ENCODE measurements at places on chromosomes 7 and 10.

GRCh38 chr10:71274901-71275796 lies 43.9 kb upstream of the SLC29A3 start:
- no peak for DNase-seq

- no peak for DNase-seq
Measured at GRCh38 chr10:109103278-109103677, 820.0 kb downstream of the XPNPEP1 start.

- peak; percentile 11 for DNase-seq
Measured at GRCh38 chr10:27153845-27154193, 365 bp downstream of the YME1L1 start.

- DNase-seq = no peak
Measured at GRCh38 chr10:129365767-129366402, 101.2 kb upstream of the MGMT start.

DNA sequence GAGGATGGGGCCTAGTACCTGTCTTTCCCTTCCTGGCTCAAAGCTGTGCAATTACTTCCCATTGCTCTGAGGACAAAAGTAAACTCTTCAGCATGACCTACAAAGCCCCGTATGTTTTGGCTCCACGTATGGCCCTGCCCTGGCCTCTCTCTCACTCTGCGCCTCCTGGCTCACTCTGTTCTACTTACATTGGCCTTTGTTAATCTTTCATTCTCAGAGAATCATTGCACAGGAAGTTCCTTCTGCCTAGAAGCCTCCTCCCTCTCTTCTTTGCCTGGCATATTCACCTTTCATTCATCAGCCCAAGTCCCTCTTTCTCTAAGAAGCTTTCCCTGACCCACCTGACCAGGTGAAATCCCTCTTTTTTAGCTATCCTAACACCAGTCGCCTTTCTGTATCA lies 23.9 kb downstream of the LIPM start:
- no peak for DNase-seq

DNA sequence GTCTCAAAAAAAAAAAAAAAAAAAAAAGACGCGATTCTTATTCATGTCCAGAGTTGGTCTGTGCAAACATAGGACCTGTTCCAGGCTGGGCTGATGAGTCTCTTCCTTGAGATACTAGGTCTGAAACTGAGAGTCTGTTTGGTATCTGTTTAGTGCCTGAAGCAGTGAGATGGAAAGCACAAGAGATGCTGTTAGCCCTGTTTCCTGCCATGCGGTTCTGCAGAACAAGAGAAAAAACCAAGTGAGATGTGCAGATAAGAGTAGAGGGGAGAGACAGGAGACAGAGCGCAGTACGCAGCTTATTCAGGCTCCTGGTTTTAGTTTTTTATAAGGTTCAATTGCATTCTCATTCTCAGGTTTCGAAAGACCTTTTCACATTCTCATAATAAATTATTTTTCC lies 85.8 kb upstream of the PRKCQ start:
- no peak for DNase-seq

DNA sequence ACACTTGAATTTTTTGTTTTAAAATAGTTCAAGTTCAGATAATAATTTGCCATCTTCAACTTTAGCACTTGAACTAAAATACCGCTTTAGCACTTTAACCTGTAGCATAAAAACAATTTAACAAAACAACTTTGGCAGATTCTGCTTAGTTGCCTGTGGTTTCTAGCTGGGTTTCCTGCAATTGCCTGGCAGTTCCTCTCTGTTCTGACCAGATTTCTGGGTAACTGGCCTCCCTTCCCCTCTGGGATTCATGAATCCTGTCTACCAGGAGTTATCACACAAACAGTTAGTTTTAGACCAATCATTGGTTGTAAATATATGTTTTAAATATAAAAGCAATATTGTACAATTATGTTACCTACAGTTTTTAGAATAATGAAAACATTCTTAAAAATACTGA lies 89.8 kb upstream of the HDAC9 start:
- no peak for DNase-seq

- no peak for DNase-seq
Measured at GRCh38 chr10:43214071-43214955, 52.6 kb downstream of the RASGEF1A start.

GRCh38 chr7:17136126-17136525 lies 162.3 kb upstream of the AHR start:
- no peak for DNase-seq

DNA sequence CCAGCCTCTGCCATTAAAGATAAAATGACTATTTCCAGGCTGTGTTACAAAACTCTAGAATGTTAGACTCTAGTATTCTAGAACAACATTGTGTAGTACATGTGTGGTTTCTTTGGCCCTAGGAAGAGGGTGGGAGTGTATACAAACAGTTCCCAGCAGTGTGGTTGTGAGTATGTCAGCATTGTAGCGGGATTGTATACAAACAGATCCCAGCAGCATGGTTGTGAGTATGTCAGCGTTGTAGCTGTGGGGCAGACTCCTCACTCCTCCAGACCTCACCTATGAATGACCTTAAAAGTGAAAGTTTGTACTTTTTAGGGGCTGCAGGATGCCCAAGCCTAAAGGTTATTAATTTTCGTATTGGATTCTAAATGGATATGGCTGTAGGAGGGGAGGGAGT lies 6.9 kb upstream of the ACSL5 start:
- no peak for DNase-seq

DNA sequence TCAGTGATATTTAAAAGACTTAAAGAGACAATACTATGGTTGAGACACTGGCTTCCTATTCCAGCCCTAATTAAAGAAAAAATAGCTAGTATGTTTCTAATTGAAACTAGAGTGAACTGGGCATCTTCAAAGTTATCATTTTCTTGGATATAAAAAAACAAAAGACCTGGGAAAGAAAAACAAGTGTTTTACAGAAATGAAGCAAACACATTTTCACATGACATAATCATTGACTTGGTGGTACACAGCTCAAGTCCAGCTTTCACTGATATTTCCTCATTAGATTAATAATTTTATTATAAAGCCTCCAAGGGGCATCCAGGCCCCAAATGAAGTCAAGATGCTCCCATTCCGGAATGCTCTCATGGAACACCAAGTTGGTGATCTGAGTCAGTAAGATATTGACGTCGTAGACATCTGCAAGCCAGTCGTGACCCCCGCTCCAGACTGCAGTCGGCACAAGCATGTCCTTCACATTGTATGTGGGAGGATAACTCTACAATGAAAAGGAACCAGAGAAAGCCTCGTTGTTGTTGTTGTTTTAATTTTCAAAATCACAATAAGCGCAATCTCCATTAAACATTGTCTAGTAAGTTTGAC lies 7.5 kb upstream of the CH25H start:
- no peak for DNase-seq

DNA sequence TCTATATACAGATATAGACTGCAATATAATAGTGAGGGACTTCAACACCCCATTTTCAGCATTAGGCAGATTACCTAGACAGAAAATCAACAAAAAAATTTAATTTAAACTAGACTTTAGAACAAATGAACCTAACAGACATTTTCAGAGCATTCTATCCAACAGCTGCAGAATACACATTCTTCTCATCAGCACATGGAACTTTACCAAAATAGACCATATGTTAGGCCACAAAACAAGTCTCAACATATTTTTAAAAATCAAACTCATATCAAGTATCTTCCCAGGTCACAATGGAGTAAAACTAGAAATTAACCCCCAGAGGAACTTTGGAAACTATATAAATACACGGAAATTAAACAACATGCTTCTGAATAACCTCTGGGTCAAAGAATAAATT lies 169.6 kb downstream of the MTERF1 start:
- DNase-seq = no peak

- DNase-seq = no peak
Measured at GRCh38 chr7:127119517-127119916, 133.2 kb downstream of the GRM8 start.

- peak; percentile 11 for DNase-seq
Measured at GRCh38 chr10:6621536-6621935, 41.5 kb upstream of the PRKCQ start.

DNA sequence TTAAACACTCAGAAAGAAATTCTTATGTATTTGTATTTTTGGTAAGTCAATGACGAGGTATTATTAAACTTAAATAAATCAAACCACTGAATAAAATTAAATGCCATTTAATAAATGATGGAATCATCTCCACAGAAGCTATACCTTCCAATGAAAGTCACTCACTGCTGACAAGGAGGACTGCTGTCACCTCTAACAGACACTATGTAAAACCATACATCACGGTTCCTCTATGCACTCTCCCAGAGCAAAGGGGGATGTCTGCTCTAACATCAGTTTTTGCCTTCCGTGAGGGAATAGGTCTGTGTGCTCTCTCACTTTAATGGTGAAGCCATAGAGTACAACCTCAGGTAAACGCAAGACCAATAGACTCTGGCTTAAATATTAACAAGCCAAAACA lies 99.7 kb upstream of the DDC start:
- DNase-seq = no peak

- peak; percentile 69 for DNase-seq
Measured at GRCh38 chr7:132618956-132619305, 42.7 kb upstream of the PLXNA4 start.

GRCh38 chr7:154837622-154838021 lies 165.3 kb downstream of the PAXIP1 start:
- no peak for DNase-seq

DNA sequence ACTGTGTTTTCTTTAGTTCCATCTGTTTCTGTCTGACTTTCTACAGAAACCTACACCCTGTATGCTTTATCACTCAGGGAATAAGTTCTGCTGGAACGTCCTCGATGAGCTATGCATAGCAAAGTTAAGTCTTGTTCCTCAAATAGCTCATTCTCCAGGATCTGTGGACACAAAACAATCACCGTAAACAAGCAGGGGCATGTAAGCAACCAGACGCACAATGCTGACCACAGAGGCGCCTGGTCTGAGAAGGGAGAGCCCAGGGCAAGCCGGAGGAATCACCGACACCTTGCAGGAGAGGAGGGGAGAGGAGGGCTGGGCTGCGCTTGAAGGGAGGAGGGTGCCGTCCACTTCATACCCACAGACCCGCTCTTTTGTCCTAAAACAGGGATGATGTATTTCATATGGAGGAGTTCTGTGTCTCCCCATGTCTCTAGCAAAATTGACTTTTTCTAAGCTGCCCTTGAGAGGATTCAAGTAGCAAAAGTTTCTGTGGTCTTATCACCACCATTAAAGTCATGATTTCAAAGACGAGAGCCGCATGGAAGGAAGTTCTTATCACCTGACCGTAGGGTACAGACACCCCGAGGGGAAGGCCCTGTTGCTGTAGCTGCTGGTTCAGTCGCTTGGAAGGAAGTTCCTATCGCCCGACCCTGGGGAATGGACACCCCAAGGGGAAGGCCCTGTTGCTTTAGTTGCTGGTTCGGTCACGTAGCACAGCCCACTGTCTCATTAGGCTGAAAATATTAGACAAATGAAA lies 14.3 kb downstream of the CALML3 start:
- DNase-seq = no peak

- DNase-seq = no peak
Measured at GRCh38 chr7:112505495-112505894, 24.7 kb downstream of the LSMEM1 start.

GRCh38 chr7:116231949-116232348 lies 21.6 kb downstream of the TES start:
- DNase-seq = peak; percentile 62

- peak; percentile 80 for DNase-seq
Measured at GRCh38 chr10:19719284-19719683, 96.9 kb upstream of the PLXDC2 start.

GRCh38 chr7:100433276-100433591 lies 3.1 kb downstream of the PPP1R35 start:
- no peak for DNase-seq

- no peak for DNase-seq
Measured at GRCh38 chr10:21234761-21235160, 290.7 kb downstream of the SKIDA1 start.

GRCh38 chr10:10852464-10852863 lies 165.2 kb upstream of the CELF2 start:
- no peak for DNase-seq

- DNase-seq = no peak
Measured at GRCh38 chr7:133771788-133772419, 355.2 kb upstream of the LRGUK start.

GRCh38 chr7:98254951-98255610 lies 3.0 kb upstream of the TECPR1 start:
- DNase-seq = no peak

- peak; percentile 87 for DNase-seq
Measured at GRCh38 chr7:45420843-45421495, 153.2 kb upstream of the ADCY1 start.

GRCh38 chr7:106644999-106645398 lies 16.0 kb downstream of the CCDC71L start:
- DNase-seq = no peak

DNA sequence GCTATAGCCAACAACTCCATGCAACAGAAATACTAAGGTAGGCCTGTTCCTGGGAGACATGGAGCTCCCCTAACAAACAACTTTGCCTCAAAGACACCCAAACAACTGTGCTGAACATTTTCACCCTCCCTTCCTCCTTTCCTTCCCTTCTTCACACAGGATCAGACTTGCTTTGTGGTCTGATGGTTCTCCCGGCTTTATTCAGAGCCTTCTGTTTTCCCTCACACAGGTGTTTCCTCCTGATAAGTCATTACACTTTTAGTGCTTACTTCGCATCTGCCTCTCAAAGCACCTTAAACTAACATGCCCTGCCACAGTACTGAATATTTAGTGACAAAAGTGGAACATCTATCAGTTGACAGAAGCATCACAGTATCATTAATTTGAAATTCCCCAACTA lies 56.3 kb upstream of the YAE1 start:
- no peak for DNase-seq

DNA sequence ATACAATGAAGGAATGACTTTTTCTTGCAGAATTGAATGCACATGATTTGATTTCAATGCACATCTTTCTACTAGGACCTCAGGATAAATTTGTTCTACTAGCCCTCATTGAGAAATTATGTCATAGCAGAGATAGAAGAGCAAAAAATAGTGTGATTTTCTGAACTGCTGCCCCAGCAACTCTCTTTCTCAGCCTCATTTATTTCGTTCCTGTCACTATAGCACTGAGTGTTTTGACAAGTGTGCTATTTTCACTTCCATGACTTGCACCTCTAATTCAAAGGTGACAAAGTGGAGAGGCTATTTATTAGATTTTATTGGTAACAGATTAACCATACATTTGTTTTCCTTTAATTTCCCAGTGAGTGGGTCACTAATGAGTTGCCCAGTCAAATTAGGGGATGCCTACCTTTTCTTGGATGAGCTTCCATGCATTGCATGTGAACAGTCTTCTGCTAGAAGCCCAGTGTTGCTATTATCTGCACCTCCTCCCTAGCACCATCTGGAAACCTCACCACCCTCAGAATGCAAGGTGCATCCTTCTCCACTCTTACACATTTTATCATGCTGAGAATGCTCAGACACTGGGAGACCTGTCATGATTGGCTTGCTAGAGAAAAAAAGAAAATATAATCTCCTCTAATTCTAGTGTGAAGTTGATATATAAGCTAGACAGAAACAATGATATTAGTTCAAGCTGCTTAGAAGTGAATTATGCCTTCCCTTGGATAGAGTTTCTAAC lies 119.6 kb upstream of the CTTNBP2 start:
- no peak for DNase-seq
